ENCODE measurements at places on chromosomes 13 and 19.

DNA sequence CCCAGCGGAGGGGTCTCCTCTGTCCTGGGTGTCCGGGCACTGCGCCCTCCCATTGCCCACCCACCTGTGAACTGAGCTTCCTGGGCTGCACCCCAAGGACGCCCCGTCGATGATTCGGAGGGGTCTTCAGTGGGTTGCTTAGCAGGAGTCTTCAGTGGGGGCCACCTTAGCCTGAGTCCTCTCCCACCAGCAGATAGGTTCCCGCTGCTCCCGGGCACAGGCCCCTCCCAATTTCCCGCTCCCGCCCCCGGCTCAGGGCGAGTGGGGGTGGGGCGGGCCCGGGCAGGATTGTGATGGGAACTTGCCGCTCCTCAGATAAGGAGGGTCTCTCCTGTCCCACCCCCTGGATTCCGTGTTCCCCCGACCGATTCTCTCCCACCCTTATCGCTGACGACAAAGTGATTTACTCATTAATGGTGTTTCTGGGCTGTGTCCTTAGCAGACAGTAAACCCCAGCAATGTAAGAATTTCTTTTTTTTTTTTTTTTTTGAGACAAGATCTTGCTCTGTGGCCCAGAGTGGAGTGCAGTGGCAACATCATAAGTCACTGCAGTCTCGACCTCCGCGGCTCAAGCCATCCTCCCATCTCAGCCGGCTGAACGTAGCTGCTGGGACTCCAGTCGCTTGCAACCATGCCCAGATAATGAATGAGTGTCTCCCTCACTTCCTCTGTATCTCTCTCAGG is 655 bp upstream of the S1PR5 start:
- DNase-seq = no peak

DNA sequence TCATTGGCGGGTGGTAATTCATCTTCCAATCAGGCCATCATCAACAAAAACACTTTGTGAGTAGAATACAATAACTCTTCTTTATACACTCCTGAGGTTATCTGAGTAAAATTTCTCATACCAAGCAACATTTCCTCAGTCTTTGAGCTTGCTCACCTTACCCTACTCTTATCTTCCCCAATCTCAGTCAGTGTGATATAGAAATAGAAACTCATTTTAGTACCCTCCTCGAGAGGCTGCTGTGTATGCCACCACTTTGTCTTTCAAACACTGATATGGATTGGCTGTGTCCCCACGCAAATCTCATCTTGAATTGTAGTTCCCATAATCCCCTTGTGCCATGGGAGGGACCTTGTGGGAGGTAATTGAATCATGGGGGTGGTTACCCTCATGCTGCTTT is 209.7 kb downstream of the RBM26 start:
- no peak for DNase-seq

DNA sequence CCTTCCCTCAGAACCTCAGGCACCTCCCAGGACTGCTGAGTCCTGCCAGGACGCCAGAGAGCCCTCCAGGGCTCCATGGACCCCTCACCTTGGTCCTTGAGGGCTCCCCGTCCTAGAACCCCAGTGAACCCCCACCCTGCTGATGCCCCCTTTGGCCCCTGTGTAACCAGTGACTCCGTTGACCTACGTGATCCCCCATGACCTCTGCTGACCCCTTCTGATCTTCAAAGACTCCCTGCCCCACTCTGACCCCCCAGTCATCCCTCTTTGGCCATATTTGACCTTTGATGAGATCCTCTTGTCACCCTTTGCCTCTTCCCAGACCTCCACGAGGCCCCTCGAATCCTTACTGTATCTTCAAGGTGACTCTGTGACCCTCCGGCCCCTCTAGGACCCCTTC is 91.3 kb downstream of the MAP4K1 start:
- no peak for DNase-seq

DNA sequence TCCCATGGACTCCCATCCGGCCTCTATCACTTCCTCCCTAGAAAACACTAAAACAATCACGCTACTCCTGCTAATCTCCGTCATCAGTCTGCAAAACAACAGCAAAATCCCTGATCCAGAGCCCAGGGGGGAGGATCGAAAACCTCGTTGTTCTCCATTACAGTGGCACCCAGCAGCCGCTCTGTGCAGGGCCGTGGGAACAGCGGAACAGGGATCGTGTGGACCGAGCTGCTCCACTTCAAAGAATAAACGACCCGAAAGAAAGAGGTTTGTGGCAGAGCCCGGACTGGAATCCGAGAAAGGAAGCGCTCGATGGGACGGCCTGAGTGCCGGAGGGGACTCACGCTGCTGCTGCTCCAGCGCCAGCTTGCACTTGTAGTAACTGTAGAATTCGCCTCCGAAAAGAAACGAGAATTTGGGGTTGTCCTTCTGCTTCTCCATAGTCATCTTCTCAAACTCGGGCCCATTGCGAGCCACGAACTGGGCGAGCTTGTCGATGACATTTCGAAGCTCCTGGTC is 652 bp downstream of the CHERP start:
- DNase-seq = no peak

DNA sequence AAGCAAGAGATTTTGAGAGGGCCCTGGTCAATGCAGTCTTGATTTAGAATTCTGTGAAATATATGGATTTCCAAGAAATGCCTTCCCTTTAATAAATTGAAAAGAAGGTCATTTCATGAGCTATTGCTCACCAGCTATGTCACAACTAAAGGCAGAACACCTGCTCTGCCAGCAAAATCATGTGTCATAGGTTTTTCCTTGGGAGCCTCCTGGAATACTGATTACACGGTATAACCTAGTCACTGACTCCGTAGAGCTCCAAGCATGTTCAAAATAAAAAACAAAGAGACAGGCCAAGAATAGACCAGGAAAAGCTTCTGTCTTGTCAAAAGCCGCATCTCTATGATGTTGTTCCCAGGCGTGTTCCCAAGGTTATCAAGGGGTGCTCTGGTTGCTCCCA is 45.5 kb downstream of the HSPH1 start:
- DNase-seq = no peak

DNA sequence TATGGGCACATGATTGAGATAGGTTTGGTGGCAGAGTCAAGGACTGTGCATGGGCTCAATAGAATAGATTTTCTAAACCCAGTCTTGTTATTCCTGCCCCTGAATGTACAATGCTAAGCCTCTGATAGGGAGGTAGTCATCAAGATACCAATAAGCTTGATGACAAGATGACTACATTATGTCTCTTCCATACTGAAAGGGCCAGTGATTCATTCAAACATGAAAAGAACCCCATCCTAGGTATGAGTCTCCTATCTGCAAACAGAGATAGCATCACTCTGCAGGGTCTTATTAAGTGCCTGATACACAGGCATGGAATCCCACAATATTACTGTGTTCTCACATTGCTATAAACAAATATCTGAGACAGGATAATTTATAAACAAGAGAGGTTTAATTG is 40.3 kb upstream of the UFM1 start:
- no peak for DNase-seq

DNA sequence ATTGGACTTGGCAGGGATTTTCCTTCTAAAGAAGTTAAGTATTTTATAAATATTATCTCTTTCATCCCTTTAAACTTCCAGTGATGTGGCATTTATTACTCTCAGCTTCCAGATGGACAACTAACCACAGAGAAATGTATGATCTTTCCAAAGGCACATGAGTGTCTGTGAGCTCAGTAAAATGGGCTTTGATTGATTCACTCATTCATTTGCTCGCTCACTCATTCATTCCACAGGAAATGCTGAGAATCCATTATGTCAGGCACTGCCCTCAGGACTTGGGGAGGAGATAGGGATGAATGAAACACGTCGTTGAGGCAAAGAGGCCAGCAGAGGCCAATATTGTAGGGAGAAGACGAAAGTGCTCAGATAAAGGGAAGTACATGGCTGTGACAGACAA is 359.3 kb downstream of the EFNB2 start:
- peak; percentile 38 for DNase-seq

DNA sequence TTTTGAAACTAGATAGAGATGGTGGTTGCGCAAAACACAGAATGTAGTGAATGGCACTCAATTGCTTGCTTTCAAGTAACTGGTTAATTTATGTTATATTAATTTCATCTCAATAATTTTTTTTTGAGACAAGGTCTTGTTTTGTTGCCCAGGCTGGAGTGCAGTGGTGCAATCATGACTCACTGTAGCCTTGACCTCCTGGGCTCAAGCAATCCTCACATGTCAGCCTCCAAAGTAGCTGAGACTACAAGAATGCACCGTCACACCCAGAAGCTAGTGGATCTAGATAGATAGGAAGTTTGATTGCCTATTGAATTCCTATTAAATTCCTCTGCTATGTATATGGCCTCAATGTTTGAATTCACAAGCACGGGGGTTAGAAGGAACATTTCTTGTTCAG is 26.4 kb upstream of the ADGRE2 start:
- no peak for DNase-seq

GRCh38 chr13:101053301-101054093 is 362.8 kb downstream of the NALCN start:
- no peak for DNase-seq

DNA sequence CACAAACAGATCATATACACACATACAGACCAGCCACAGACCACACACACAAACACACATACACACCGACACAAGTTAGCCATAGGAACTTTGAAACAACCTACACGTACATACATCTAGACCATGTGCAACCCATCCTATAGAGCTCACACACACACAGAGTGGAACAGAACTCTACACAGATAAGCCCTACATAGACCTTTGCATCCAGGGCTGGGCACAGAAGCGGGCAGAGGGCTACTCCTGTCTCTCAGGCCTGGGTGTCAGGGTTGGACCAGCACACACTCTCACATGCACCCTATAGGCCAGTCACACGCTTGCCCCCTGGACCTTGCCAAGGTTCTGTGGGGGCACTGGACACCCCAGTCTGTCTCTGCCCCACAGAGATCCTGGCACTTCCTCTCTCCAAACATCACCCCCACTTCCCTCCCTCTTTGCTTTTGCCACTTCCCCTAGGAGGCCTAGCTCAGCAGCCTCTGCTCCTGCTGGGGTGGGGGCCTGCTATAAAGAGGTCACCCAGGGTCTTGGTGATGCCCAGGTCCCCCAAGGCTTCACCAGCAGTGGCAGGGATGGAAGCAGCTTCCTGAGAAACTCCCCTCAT is 5.8 kb upstream of the JUNB start:
- DNase-seq = no peak

DNA sequence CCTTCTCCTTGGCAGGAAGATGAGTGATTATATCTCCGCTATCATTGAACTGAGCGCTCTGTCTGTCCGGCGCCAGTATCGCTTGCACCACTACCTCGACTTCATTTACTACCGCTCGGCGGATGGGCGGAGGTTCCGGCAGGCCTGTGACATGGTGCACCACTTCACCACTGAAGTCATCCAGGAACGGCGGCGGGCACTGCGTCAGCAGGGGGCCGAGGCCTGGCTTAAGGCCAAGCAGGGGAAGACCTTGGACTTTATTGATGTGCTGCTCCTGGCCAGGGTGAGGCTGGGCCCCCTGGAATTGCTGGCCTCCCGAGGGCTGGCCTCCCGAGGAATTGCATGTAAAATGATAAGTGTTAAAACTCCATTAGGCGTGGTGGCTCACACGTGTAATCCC is 32.1 kb downstream of the CYP4F22 start:
- no peak for DNase-seq

- DNase-seq = no peak
These were observed 505 bp downstream of the ZSWIM4 start for GRCh38 chr19:13795595-13796300.

DNA sequence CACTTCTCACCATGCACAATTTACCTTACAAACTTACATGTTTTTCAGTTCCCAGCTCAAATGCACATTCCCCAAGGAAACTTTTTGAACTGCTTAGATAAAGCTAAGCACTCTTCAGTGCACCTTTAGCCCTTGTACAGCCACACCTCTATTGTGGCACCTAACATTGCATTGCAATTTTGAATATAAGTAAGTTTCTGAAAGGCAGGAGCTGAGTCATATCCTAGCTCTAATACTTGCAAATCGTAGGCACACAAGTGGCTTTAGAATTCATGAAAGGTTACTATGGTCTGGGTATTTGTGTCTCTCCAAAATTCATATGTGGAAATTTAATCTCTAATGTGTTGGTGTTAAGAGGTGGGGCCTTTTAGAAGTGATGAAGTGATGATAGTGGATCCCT is 4.9 kb upstream of the ESD start:
- DNase-seq = no peak

DNA sequence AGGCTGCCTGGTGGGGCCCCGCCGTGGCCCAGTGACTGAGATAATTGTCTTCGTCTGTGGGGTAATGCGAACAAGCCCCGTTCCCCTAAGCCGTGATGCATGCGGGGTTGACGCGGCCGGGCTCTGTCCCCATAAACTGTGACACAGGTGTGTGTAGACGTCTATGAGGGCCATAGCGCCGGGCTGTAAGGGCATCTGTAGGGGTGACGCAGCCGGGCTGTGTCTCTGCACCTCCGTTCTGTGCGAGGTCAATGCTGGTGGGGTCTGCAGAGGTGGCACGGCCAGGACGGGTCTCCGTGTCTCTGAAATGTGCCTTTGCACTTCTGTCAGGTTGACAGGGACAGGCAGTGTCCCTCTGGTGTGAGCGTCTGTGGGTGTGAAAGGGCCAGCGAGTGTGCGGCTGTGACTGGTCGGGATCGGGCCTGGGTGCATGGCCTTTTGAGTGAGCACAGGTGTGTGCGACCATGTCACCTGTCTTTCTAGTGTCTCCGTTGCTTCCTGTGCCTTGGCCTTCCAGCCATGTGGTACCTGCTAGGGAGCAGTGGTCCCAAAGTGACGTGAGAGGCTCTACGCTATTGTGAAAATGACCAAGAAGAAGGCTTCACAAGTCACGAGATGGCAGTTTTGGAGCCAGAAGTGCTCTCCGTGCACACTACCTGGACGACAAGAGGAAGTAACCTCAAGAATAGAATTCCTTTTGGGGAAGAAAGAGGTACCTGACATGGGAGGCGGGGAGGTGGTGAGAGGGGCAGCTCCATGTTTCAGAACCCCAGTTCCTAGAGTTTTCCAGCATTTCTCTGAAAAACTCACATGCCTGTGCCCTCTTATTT is 16.4 kb upstream of the ZNF331 start:
- no peak for DNase-seq

DNA sequence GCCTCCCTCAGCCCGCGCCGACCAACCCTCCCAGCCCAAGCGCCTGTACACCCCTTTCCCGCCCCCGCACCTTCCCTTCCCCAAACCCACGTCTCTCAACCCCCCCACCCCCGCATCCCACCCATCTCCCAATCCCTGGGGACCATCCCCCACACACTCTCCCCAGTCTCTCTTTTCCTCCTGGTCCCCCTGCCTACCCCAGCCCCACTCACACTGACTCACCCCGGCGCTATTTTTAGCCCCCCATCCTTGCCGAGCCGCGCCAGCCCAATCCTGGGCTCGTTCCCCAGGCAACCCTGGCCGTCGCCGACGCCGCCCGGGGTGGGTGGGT is 11.7 kb downstream of the CIC start:
- DNase-seq = no peak

- DNase-seq = no peak
These were observed 8.4 kb downstream of the SLC39A3 start for GRCh38 chr19:2731181-2731995.

GRCh38 chr13:114309806-114310410 is 4.4 kb upstream of the CHAMP1 start:
- no peak for DNase-seq

- DNase-seq = no peak
These were observed 751 bp downstream of the GRAMD1A start for GRCh38 chr19:35000647-35001501.

All from AG04449 (cell line).